ENCODE measurements at places on chromosomes 12 and 14.

GRCh38 chr14:86756521-86757190, 1226.7 kb downstream of the FLRT2 start:
- DNase-seq: no peak

GRCh38 chr14:87492561-87492960, 500.4 kb downstream of the GALC start:
- DNase-seq: no peak

DNA sequence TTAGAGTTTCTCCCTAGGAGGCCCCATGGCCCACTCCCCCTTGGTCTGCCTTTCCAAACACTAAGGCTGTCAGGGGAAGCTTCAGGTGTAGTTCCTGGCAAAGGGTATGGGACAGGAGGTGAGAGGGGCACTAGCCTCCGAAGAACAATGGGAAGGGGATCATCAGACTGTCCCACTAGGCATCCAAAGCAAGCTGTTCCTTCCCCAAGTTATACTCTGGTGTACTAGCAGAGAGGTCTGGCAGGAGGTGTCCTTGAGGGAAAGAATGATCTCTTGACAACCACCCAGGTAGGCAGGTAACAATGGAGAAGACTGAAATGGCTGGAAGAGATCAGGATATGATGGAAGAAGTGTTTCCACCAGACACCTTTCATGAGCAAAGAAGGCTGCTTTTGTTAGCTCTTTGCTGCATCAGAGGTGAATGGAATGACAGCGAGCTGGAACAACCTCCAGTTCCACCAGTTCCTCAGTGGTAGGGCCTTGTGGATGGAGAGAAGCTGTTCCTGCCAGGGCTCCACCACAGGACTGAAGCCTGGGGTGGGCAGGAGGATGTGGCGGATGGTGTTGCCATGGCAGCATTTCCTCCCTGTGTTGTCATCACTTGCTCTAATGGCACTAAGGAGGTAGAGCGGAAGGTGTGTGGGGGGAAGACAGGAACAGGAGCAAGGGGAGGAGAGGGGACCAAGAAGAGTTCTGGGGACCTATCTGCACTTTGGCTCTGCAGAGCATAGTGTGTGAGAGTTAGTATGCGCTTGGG, 2.3 kb upstream of the AGAP2 start:
- no peak for DNase-seq

- no peak for DNase-seq
Observed at GRCh38 chr12:130873106-130873795, 1.4 kb downstream of the RAN start.

DNA sequence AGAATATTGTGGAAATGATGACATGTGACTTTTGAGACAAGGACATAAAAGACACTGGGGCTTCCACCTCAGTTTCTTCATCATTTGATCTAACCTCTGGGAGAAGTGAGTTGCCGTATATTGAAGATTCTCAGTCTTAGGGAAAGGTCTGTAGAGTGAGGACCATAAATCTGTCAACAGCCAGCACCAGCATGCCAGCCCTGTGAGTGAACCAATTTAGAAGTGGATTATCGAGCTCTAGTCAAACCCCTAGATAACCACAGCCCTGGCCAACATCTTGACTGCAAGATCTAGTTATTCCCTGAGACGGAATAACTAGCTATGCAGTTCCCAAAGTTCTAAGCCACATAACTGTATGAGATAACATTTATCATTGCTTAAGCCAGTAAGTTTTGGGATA, 108.8 kb upstream of the PTPRR start:
- DNase-seq: no peak

- no peak for DNase-seq
Observed at GRCh38 chr12:71848212-71848611, 8.7 kb downstream of the TBC1D15 start.

GRCh38 chr12:47105914-47106674, 26.3 kb upstream of the AMIGO2 start:
- DNase-seq: no peak

DNA sequence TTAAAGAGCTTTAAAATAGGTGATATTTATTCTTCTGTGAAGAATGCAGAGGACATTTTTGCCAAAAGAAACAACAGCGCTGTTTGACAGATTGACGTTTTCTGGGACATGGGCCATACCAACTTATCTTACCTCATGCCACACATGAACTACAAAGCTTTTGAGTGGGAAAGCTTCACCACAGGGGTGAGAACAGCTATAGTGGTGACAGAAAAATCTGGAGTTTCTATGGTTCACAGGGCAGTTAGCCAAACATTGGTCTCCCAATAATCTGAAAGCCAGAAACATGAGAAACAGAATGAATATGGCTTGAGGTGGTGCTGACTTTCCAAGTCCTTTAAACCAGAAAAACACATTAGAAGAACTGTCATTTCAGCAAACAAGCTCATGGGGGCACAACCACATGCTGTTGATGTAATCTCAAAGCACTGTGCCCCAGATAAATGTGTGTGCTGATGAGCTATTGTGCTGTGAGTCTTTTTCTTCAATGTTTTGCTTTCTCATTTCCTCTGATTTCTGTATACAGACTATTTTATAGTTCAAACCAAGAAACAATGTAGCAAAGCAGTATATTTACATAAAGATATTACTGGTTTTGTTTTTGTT, 905.4 kb downstream of the SLC16A7 start:
- no peak for DNase-seq

DNA sequence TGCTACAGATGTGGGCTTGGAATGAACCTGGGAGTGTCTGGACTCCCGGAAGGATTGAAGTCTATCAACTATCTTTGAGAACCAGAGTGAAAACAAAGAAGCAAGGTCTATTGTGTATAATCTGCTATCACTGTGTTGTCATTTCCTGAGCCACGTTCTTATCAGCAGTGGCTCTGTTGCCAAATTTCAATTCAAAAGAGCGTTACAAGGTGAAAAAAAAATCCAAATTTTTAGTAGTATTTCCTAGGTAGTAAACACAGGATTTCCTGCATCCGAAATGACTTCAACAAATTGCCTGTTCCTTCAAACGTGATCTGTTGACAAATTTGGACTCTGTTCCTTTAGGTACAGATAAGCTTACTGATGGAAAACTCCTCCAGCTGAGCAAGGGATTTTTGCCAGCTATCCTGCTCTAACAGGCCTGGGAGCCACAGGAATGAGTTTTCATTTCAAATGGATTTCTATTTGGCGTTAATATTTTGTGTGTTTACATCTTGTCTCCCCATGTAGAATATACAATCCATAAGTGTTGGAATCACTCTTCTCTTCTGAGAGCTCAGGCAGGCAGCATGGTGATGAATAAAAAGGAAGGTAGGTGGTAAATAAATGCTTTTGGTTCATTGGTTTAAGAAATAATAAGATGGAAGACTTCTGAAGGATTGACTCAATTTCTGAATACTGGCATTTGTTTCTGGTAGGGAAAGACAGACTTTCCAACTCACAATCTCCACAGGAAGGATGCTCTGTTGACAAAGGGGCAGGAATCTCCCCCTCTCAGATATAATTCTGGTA, 58.5 kb downstream of the GPR135 start:
- DNase-seq: no peak

DNA sequence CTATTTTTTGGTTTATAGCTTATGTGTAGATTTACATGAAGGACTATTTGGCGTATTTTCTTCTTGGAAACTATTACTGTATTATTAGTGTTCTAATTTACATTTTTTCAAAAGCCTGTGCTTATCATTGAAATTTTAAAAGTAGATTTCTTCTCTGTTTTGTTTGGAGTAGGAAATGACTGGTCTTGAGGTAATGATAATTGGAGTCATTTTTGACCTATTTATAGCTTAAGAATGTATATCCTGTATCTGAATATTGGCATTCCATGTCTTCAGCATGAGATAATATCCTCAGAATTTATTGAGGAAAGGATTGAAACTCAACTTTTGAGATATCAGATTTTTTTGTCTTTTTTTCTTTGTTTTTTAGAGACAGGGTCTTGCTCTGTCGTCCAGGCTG, 193.4 kb downstream of the ERC1 start:
- no peak for DNase-seq

DNA sequence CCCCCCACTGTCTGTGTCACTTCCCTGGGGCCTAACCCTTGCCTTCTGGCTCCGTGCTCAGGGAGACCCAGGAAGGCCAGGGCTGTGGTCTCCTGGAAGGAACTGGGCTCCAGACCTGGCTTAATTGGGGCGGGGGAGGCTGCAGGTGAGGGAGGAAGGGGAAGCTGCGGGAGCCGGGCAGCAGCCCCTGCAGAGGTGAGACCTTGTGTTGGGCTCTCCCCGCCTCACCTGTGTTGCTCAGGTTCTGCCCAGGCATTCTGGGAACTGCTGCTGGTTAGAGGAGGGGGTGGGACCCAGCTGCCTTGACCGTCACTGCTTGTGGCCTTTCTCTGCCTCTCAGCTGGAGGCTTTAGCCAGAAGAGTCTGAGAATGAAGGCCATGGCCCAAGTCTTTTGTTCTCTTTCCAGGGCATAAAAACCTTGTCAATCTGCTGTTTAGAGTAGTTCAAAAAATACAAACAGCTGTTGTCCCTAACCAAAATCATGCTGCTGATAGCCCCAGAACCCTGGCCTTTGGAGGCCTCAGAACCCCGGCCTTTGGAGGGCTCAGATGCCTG, 247.6 kb downstream of the CHST11 start:
- DNase-seq: no peak

- no peak for DNase-seq
Observed at GRCh38 chr12:110846615-110847566, at the start of gene CCDC63. TSS of gene CCDC63 (plus strand) at chr12:110846987. CDS start at chr12:110852955, 5,968 bp downstream.

DNA sequence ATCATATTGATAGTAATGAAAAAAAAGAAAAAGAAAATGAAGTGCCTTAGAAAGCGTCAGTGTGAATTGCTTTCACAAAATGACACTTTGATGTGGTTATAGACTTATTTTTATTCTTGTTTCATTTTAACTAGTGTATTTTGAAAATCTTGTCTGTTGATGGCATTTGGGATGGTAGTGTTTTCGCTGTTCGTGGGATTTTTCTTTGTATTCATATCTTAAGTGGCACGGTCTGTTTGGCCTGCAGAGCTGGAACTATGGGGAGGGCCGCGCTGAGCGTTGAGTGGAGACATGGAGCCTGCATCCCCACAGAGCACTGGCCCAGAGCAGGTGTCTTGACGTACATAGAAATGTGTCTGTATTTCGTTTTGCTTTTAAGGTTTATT, 61.6 kb downstream of the WDR20 start:
- DNase-seq: no peak

DNA sequence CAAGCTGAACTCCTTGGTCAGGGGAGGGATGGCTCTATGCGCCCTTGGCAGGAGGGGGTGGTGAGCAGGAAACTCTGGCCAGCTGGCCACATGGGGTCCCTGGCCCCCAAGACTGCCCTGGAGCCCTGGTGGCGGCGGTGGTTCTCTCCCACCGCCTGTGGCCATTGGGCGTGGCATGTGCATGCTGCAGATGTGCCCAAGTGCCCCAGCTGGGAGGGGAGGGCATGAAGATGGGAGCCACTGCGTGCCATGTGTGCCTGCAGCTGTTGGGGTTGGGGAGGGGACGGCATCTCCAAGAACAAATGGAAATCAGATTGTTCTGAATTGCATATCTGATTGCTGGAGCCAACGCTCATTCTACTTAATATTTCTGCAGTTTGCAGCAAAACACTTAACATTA, 115.7 kb upstream of the IGF1 start:
- no peak for DNase-seq

DNA sequence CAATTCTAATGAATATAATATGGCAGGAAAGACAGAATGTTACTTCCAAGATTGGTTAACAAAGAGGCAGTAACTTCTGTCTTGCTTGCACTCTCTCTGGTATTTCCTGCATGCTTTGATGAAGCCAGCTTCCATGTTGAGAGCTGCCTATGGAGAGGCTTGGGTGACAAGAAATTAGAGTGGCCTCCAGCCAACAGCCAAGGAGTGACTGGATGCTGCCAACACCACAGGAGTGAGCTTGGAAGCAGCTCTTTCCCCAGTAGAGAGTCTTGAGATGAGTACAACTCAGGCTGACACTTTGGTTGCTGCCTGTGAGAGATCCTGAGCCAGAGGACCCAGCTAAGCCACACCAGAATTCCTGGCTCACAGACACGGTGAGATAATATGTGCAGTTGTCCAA, 183.1 kb downstream of the RMST start:
- no peak for DNase-seq

DNA sequence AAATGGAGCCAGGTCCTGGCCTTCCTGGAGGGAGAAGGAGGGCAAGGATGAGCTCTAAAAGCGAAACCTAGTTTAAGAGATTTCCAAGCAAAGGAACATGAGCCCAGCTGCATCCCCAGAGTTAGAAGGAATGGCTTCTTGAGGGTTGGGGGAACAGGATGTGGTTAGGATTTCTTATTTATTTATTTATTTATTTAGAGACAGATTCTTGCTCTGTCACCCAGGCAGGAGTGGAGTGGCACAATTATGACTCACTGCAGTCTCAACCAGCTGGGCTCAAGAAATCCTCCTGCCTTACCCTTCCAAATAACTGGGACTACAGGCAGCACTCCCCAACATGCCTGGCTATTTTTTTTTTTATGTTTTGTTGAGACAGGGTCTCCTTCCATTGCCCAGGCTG, 25.3 kb upstream of the TMEM106C start:
- DNase-seq: no peak

DNA sequence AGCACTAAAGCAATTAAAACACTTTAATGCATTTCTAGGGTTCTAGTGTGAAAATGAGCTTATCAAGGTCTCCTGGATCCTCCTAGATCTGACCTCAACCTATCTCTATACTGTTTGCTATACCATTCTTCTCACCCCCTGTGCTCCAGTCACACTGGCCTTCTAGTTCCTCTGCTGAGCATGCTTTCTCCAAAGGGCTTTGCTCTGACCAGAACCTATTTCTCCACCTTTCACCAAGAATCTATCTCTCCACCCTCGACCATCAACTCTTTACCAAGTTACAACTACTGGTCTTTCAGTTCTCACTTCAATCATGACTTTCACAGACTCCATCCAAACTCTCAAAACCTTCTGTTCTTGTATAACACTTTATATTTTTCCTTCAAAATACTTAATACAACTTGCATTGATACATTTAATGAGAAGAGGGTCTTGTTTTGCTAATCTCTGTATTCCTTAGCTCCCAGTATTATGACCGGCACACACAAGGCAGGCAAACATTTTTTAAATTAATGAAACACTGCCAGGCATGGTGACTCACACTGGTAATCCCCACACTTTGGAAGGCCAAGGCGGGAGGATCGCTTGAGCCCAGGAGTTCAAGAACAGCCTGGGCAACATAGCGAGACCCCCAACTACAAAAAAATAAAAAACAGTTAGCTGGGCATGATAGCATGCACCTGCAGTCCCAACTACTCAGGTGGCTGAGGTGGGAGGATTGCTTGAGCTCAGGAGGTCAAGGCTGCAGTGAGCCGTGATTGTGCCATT, 22.8 kb downstream of the PPP1R12A start:
- DNase-seq: no peak

DNA sequence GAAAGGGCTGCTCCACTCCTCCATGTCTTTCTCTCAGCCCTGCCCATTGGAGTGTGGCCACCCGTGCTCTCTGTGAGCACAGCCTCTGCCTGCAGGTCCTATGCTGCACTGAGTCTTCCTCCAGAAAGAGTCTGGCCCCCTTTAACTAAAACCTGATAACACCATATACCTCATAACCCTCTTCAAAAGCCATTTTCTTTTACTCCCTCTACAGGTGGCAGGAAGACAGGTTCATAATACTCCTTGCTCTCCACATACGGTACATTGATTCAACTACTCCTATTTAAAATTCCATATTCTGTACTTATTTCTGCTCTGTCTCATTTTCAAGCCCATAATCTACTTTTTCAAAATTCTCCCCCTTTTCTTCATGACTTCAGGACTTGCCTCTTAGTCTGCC, 144.0 kb downstream of the HELB start:
- no peak for DNase-seq
